ENCODE measurements at places on chromosomes 6 and 20. TPM values are rescaled to one million over a fixed set of nuclear protein-coding genes. Genes with fewer than 3 reads are reported as not detected.

AKIRIN2 gene
- 43.4 TPM for total RNA-seq

ANKRD6 gene
- total RNA-seq = 2.9 TPM

SYNDIG1 gene
- 1.5 TPM for total RNA-seq

MUC21 gene
- not detected for total RNA-seq

TENT5A gene
- total RNA-seq = 1.0 TPM
